ENCODE measurements at places on chromosomes 3 and 15.

GRCh38 chr3:35114686-35115085 is 524.6 kb upstream of the ARPP21 start:
- DNase-seq = no peak

GRCh38 chr3:180595559-180595935 is 6.4 kb upstream of the TTC14 start:
- DNase-seq = no peak

- no peak for DNase-seq
Measured at GRCh38 chr15:101171954-101172353, 79.9 kb downstream of the CHSY1 start.

DNA sequence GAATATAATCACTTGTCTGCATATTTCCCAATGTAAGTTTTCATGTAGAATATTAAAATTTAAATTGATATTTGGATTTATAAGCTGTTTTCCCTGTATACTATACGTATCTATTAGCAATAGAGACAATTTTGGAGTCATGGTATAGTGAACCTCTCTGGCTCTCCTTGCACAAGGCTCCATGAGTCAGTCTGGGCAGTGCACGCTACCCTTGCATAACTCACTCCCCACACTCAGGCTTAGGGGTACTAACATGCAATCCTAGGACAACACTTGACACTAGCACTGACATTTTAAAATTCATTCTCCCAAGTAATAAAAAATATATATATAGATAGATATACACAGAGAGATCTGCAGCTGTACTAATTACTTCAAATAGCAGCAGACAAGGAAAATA is 39.2 kb downstream of the SLC24A1 start:
- DNase-seq = no peak

- peak; percentile 76 for DNase-seq
Measured at GRCh38 chr15:89090791-89091626, 2.8 kb downstream of the ABHD2 start.

DNA sequence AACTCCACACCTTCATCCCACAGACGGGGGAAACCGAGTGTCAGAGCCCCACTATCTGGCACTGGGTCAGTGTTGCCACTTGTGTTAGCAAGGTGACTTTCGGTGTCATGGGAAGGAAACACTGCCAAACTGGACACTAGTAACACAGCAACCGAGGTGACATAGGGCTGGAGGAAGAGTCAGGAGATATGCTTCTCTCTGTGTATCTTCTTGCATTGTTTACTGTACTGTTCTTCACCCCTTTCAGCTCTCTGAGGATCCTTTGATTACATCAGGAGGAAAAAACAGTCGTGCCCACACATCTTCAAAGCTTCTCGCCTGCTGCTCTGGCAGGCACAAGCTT is 109.4 kb upstream of the RAD18 start:
- DNase-seq = no peak

GRCh38 chr15:57044072-57044702 is 125.7 kb downstream of the TCF12 start:
- no peak for DNase-seq

DNA sequence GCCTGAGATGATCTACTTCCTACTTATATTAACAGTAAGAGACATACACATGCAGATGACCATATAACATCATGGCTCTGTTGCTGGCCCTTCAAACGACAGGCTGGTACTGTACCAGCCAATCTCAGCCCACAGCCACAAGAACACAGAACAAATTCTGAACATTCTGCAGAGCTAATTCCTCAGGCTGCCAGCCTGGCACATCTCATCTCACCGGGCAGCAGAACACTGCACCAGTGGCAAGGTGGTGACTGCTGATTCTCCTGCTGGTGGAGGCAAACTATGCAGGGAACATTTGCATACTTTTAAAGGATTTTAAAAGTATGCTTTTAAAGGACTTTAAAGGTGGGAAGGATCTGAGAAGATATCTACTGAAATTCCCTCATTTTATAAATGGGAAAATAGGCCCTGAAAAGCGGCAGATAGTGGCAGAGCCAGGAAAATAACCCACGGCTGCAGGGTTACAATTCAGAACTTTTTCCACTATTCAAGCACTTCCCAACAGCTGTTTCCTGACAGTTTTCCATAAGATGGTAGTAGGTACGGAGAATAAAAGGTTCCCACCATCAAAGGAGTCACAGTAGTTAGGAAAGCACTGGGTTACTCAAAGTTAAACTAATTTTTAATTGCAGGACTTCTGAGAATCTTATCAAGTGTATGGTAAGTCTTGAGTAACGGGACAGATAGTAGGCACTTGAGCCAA is 37.3 kb downstream of the SUMF1 start:
- DNase-seq = no peak

DNA sequence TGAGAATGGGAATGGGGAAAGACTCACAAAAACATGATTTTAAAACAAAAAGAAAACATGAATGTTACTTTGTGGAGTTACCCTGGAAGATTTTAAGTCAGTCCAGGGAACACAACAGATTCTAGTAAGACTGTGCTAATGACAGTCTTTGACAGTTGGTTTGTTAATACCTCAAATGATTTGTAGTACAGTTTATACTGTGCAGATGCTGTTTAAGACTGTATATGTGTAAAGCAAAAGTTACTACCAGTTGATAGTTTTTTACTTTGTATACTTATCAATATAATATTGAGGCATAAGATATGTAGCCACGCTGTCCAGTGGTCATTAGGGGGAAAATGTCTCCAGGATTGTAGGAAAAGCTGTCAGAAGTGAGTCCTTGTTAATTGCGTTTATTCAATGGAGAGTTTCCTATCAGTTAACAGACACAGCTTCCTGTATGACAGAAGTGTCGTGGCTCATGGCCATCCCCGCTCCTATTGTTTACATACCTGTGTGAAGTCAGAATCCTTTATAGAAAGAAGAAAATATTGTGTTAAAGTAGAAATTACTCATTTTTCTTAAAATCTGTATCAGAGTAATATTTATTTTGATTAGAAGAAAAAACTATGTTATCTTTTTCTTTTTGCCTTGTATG is 36.0 kb downstream of the NKIRAS1 start:
- no peak for DNase-seq

DNA sequence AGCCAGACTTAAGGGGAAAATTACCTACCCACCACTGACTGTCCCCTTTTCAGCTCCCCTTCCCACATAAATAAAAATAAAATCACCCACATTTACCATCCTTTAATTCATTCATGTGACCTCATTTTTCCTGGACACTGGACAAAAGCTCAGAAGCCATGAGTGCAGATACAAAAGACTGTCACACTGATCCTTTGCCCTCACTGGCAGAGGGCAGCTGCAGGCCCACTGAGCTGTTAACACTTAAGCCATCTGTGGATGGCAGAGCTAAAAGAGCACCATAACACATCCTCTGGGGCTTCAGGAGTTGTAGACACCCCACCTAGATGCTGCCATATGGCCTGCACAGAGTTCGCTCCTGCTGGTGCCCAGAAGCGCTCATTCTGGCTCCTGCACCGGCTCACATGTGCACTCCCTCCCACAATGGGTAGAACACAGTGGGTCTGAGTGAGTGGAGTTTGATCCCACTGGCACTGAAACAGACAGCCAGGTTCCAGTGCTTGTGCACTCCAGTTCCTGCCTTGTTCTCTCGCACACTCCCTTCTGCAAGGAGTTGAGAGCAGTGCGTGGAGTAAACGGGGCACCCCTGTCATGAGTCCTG is 38.8 kb downstream of the EDC3 start:
- no peak for DNase-seq
